ENCODE measurements at places on chromosomes 12 and 14.

DNA sequence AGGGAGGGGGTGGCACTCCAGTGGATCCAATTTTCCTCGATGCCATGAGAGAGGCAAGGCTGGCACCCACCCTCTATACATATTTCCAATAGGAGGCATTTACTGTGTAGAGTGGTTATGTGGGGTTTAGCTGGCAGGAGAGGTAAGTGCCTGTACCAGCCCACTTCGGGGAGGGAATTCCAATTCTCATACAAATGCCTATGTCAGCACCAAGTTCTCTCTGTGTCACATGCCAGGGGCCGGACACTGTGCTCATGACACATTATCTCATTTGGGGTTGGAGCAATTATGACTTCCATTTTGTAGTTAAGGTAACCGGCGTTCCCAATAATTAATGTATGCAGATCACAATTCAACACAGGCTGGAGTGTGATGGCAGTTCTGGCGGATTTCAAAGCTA is 284.3 kb downstream of the KSR2 start:
- no peak for DNase-seq

DNA sequence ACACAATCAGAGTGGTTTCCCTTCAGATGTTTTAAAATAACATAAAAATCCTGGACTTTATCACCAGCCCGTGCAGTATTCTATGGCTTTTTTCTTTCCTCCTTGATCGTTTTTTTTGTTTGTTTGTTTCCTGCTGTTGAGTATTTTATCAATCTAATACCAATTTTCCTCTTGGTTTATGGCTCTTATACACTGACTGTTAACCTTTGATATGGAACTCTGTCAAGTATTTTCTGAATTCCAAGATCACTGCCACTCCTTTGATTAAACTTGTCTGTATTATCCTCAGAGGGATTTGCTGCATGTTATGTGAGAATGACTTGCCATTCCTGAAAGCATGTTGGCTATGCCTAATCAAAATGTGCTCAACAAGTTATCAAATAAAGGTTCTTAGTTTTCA is 88.4 kb downstream of the PELI2 start:
- no peak for DNase-seq

DNA sequence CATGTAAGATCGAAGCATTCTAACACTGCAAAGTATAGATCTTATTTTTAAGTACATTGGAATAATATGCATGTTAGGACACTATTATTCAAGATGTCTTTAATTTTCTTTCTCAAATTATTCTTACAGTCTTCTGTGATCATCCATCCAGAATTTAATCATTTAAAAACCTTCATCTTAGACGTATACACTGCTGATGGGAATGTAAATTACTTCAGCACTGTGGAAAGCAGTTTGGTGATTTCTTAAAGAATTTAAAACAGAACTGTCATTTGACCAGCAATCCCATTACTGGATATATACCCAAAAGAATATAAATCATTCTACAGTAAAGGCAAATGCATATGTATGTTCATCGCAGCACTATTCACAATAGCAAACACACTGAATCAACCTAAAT is 3.2 kb upstream of the RPS29 start:
- DNase-seq, result no peak

DNA sequence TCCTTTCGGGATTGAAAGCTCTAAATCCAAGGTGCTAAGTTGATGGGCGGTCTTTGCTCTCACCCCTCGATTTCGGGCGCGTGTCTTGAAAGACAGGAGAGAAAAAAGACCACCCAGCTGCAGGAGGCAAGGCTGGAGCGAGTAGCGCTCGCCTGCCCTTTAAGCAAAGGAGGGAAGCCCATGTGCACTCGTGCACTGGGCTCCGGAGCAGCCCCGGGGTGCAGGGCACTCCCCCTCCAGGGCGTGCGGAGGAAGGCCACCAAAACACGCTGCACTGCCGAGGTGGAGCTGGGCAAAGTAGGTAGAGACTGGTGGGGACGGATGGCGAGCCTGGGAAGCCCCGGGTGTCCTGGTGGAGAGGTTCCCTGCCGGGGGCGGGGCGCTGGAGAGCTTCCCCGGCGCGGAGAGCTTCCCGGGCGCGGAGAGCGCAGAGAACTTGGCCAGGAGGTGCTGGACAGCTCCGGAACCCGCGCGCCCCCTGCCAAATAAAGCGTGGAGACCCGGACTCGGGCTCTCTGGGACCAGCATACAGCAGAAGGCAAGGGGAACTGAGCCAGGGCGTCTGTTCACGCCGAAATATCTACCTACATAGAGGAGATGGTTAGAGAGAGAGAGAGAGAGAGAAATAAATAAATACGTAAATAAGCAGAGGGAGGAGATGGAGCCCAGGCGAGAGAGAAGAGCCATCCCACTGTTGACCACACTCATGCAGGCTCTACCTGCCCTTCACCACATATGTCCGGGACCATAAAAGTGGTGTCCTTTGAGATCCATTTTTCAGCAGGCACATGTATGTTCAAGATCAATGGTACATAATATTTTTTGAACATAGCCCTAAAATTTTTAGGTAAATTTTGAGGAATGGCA is 662 bp upstream of the NELL2 start:
- peak; percentile 57 for DNase-seq

DNA sequence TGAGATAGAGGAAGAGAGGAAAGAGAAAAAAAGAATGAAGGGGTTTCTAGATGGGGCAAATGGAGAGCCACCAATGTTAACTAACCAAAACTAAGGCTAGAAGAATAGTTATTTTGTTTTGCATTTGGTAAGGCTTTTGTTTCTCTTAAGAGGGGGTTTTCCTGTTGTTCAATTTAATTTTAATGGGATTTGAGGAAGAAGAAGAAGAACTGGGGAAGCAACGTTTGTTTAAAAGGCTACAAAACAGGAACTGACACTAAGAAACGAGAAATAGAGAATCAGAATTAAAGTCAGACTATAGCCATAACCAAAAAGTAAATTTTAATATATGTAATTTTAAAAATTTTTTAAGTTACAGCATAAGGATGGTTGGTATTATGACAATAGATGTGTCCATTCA is 13.7 kb downstream of the TXNDC16 start:
- DNase-seq, result no peak

GRCh38 chr12:51171884-51172514 is 936 bp downstream of the TFCP2 start:
- peak; percentile 32 for DNase-seq

- DNase-seq, result no peak
Measured at GRCh38 chr14:31932675-31933074, 144.4 kb upstream of the ARHGAP5 start.

- DNase-seq, result no peak
Measured at GRCh38 chr12:82242729-82243128, 115.5 kb downstream of the CCDC59 start.

DNA sequence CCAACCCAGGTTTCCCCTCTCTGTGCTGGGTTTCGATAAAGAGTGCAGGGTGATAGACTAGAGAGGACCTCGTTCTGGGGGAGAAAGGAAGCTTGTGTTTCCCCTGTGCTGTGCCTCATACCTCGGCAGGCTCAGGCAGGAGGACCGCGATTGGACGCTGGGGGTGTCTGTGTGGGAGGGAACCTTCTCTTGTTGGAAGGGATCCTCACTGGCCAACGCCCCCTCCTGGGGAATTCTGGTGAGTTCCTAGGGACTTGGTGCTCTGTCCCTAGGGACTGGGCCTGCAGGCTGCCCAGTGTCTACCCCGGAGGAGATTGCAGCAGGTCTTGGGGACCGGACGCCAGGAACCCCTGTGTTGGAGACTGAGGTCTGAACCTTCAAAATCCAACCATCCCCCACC is 157.4 kb upstream of the PRMT8 start:
- no peak for DNase-seq

DNA sequence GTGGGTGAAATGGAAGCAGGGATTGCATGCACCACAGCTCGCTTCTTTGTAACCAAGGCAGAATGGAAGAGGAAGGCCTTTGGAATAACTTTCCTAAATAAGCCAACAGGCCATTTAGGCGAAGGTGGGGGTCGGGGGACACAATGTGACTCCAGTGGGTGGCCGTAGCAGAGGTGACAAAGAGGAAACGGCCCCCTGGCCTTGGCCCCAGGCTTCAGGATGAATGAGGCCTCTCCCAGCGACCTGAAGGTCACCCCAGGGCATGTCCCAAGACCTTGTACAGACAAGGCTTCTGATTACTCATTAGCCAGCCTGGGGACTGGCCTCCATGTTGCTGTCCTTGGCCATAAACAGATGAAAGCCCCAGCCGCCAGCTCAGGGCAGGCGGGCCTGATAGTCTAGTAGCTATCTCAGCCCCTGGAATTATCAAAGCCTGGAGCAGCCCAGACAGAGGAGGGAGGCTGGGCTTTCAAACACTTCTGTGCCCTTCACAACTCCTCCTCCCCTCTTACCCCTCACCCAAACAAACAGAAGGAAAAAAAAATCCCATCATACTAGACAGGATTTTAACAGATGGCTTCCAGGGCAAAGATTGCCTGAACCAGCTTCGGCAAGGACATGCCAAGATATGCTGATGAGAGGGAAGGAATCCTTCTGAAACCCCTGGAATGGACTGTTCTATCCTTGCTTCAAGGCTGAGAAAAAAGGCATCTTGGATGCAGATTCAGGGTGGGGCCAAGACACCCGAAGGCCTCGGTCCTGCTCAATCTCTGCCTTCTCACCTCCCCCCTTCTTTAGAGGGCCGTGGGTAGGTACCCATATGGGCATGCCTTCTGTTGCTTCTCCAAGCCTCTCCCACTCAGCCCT is 142.3 kb upstream of the PARP11 start:
- DNase-seq, result no peak

- DNase-seq, result no peak
Measured at GRCh38 chr14:21346532-21347135, 37.2 kb downstream of the SUPT16H start.

GRCh38 chr12:42564556-42564955 is 25.0 kb downstream of the PRICKLE1 start:
- DNase-seq, result no peak

DNA sequence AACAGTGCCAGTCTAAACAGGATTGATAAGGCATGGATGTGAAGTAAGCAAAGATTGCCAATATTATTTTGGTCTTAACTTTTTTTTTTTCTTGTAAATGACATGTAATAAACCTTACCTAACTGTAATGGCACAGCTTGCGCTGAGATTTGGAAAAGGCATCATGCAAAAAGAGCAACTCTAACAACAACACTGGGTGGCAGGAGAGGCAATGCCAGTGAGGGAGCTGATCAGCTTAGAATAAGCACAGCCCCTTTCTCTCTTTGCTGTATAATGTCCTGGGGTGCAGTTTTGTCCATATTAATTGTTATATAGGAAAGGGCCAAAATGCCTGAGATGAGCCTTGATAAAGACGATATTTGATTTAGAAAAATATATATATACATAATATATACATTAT is 1589.7 kb upstream of the FLRT2 start:
- no peak for DNase-seq

GRCh38 chr14:95155045-95155444 is 2.3 kb downstream of the DICER1 start:
- DNase-seq, result no peak

DNA sequence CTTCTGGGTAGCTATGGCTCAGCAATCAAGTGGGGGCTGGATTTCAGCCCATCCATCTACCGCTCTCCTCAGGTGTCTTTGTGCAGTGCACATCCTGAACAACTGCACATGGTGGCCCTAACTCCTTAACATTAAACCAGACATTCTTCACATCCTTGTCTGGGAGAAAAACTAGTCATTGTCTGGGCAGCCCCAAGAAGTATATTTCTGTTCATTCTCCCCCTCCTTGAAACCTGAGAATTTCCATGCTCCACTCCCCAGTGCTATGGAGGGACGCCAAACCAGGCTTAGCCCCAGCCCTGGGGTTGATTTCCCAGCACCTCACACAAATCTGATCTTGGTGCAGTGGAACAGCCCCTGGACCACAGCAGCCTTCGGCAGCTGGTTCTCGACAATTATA is 13.4 kb downstream of the MYL2 start:
- DNase-seq, result no peak

DNA sequence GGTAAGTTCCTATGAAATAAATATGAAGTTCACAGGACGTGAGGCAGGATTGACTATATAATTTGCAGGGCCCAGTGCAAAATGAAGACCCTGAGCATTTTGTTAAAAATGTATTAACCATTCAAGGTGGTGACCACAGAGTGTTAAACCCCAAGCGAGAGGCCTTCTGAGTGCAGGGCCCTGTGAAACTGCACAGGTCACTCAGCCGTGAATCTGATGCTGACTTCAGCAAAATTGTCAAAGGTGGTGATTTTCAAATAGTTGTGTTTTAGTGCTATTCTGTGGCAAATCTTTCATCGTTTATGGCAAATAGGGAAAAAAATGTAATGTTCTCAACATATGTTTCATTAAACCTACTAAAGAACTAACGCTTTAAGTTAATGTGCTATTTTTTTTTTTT is 334.0 kb upstream of the NAV3 start:
- DNase-seq, result no peak

DNA sequence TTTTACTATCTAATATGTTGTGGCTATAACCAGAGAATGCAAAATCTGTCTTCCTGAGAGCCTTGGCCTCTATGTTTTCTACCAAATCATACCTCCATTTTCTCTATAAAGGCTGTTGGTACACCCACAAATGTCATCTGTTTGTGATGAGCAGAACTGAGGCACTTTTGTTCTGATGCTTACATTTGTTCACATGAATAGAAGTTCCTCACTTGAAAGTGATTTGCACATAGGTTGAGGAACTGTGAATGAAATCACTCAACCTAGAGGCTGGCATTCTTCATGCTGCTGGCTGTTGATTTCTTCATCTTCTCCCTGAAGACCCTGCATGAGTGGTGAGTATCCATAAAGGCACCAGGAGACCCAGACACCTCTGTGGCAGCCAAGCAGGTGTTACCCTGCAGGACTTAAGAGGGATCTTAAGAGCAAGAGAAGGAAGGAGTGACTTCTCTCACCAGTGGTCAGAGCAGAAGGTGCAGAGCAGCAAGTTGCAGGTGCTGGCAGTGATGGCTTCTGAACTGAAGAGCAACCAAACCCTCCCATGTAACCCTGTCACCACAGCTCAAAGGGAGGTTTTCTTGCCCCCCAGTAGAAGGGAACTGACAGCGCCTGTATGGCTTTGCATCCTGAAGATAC is 110.3 kb downstream of the HMGA2 start:
- no peak for DNase-seq

DNA sequence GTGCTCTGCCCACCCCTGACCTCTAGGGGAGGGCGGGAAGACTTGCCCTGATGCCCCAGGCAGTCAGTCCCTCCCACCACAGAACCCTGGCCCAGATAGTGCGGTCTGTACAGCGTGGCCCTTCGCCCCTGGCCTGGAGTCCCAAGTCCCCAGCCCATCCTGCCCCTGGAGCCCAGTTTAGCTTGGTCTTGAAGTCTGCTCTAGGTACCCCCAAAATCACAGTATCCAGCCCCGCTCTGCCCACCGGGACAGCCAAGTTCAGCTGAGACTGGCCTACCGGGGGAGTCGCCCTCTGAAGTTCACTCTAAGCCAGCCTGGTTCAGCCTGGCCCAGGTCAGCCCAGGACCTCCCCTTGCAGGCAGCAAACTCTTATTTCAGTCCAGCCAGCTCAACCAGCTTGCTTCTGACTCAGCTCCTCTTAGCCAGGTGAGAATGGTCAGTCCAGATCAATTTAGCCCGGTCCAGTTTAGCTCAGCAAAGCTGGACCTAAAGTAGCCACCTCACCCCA is 75.9 kb downstream of the TMEM121 start:
- DNase-seq, result no peak

GRCh38 chr12:129629901-129630300 is 273.9 kb downstream of the TMEM132D start:
- DNase-seq, result no peak

GRCh38 chr12:113261847-113262470 is 40.7 kb downstream of the TPCN1 start:
- peak; percentile 38 for DNase-seq
